Tibial artery (tissue), 4 donors: ENCODE measurements at places on chromosomes 13 and 19.
A peak's percentile ranks its signal among the peaks of the same experiment; 100 is the strongest.

DNA sequence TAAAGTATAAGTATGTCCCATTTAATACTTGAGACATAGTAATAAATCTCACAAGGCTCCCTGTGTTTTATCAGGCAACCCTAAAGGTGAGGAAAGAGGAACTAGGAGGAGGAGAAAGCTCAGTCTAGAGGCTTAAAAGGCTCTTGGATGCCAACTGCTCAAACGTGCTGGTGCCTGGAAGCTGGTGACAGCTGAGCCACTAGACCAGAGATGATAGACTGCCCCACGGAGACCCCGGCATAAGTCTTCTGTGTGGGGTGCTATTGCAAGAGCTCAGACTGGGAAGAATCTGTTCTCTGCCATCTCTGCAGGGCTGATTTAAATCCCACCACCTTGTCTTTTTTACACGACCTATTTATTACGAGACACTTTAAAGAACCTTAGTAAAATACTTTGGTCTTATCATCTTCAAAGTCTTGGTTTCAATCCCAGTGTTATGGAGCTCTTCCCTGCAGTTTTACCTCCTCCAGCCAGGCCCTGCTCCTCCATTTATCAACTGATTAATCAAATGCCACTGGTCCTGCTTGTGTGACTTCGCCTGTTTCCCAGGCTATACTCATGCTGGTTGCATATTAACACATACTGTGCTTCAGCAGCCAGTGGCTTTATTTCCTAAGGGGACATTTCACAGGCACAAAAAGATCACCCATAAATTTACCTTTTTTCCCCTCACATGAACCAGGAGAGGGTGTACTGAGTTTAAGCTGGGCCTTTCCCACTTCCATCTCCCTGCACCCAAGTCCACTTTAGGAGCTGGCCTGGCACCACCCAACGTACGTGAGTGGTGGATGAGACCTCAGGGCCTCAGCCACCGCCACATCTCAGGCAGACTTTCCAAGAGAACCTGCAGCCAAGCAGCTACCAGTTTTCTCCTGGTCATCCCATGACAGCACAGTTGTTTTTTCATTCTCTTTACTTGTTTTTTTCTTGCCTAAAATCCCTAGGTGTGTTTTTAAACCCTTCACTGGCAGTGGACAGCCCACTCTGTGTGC lies 7.8 kb upstream of the ATP12A start:
- DNase-seq, result no peak

DNA sequence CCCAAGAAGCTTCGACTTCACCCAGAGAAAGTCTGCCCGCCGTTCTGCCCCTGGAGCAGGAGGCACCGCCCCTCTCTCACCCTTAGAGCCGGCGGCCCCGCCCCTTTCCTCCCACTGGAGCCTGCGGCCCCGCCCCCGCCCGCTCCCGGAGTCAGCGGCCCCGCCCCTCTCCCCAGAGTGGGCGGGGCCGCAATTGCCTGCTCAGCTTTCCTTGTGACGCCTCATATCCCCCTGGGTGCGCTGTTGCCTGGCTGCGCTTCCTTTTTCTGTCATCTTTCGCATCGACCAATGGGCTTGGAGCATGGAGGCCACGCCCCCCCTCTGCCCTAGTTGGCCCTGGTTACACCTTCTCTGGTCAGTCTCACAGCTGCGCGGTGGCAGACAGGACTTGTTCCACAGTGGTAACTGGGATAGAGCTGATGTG lies 38.2 kb upstream of the ZNF492 start:
- peak; percentile 81 for DNase-seq

- no peak for DNase-seq
These were observed 60.2 kb upstream of the TNFRSF19 start for GRCh38 chr13:23509781-23510543.

DNA sequence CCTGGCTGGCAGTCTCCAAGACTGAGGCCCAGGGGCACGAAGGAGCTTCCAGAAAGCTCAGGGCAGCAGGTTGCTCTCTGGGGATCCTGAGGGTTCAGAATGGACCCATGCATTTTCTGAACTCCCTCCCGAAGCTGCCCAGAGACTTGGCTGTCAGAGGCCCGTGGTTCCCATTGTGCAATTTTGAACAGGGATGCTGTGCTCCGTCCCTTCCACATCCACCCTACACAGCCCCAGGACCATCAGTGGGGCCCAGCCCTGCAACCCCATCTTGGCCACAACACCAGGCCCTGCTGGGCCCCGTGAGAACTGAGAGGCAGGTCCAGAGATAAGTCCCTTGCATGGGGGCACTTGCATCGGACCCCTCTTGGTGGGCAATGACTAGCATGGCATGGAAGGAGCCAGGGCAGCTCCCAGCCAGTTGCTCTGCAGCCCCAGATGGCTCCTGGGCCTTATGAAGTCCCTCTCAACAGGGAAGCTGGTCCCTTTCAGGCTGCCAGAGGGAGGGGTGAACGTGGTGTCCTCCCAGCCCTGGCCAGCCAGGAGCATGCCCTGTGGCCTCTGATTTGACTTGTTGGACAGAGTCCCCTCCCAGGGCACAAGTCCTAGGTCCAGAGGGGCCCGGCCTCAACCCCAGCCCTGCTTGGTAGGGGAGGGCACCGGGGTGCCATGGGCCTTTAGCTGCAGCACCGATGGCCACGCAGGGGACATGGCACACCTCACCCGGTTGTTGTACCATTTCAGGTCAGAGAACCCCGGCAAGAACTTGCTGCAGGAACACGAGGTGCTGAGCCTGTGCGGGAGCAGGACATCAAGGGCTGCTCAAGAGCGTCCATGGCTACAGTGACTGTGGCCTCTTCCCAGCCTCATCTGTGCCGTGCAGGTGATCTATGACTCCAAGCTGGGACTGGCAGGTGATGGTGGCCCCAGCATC lies 17.3 kb upstream of the ZNF14 start:
- DNase-seq, result no peak

- no peak for DNase-seq
These were observed 9.2 kb upstream of the MEX3D start for GRCh38 chr19:1577090-1577928.

- DNase-seq, result peak; percentile 87
These were observed at the start of gene HOMER3 for GRCh38 chr19:18940769-18941627. HOMER3 (minus strand) TSS chr19:18941217; CDS start chr19:18938982, 2,235 bp downstream.
